ENCODE measurements at places on chromosomes 12 and 14.

- no peak for DNase-seq
Observed at GRCh38 chr12:21172079-21172478, 41.1 kb downstream of the SLCO1B1 start.

GRCh38 chr14:56160088-56160487, 41.9 kb downstream of the PELI2 start:
- DNase-seq: no peak

- DNase-seq: no peak
Observed at GRCh38 chr12:57240066-57240921, 10.7 kb downstream of the STAC3 start.

DNA sequence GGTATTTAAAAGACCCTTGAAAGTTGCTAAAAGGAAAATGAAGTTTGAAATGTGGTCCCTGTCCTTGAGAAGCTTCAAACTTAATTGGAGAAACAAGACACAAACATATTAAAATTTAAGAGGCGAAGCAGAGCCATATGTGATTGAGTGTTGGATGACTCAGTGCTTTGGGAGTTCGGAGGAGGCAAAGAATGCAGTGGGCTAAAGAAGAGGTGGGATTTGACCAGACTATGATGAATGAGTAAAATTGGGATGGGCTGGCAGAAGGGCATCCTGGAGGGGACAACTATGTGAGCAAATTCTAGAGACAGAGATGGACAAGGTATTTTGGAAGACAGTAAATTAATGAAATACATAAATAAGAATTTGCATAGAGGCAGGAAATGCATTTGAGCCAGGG, 358.6 kb downstream of the EGLN3 start:
- no peak for DNase-seq

GRCh38 chr14:95774265-95775160, 60.6 kb upstream of the TCL1A start:
- DNase-seq: no peak

GRCh38 chr12:131628023-131628740, 82.7 kb upstream of the SFSWAP start:
- no peak for DNase-seq

DNA sequence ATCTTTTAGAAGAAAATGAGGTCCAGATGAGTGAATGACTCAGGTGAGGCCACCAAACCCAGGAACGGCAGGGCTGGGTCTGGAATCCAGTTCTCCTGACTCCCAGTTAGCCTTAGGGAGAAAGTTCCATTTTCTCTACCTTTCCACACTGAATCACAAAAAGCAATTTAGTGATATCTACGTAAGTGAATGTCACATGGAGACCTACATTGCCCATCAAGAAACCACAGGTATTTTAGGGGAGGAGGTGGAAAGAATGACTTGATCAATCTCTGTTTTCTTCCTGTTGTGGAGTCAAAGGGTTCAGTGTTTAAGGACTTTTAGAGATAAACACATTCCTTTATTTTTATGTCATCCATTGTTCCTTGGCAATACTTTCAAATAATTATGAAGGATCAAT, 106.9 kb upstream of the PTPRB start:
- DNase-seq: no peak

DNA sequence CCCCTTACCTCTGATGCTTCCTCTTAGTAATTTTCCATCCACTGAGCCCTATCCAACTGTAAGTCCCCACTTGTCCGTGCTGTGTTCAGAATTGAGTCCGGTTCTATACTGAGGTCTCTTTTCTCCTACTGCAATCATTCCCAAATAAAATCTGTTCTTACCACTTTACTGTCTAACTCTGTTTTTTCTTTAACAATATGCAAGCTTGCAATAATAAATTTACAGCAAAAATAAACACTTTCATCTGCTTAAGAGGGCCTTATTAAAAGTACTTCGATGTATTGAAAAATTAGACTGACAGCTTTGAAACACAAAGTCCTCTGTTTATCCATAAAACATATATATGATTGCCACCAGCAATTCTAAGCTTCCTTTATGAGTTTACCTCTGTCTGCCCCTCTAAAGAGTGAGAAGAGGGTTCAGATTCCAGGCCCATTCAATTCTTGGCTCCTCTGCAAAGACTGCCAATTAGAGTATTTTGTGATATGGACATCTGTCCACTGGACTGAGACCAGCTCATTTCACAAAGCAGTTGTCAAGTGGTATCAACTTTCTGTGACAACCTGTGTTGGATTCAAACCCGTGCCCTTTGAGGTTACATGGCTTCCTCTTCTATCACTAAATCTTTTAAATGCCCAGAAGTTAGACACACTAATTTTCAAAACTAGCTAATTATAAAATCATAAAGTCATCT, 39.9 kb upstream of the G2E3 start:
- no peak for DNase-seq

Measured in right atrium auricular region (tissue), 2 donors.